ENCODE measurements at places on chromosomes 13 and 19. TPM values are rescaled to one million over a fixed set of nuclear protein-coding genes. Genes with fewer than 3 reads are reported as not detected.
A peak's percentile ranks its signal among the peaks of the same experiment; 100 is the strongest.

DNA sequence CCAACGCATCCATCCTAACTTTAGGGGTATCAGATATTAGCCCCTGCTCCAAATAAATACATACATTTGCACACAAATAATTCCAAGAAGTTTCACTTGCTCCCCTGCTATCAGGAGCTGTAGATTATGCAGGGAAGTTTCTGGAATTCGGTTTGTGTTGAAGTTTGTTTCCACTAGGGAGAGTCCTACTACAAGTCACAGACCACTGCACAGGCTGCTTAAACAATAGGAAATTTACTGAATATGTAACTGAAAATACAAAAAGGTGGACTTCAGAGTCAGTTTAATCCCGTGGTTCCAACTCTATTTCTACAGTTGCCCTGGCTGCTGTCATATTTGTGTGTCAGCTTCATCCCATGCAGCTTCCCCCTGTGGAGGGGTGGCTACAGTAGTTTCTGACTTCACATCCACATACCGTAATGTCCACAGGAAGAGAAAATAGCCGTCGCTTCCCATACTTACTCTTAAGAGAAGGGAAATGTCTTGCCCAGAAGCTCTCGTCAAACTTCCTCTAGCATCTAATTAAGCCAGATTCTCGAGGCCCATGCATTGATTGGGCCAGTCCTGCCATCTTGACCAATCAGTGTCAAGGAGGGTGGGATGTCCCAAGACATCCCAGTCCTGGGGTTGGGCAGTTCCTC lies 286.6 kb downstream of the COG6 start:
- no peak for DNase-seq
- peaks cover 13% of the 10 kb centered on the region for H3K4me1 ChIP-seq
- H3K36me3 ChIP-seq = no peaks in the 10 kb centered on the region
- H3K27me3 ChIP-seq = no peaks in the 10 kb centered on the region

GRCh38 chr19:31572102-31572975 lies 223.1 kb upstream of the TSHZ3 start:
- no peaks in the 10 kb centered on the region for H3K27me3 ChIP-seq
- H3K27ac ChIP-seq = no peak overlapping the region

- H3K4me1 ChIP-seq = peaks cover 13% of the 10 kb centered on the region
- peak; percentile 85 for DNase-seq
- peaks cover 1% of the 10 kb centered on the region for H3K36me3 ChIP-seq
Observed at GRCh38 chr13:36420437-36420891, 11.8 kb upstream of the CCNA1 start.

The MUC16 gene
- total RNA-seq = not detected

The ZNF534 gene
- not detected for total RNA-seq

GRCh38 chr13:47774671-47774994 lies 226.4 kb downstream of the SUCLA2 start:
- H3K4me3 ChIP-seq = no peak overlapping the region
- H3K36me3 ChIP-seq = no peaks in the 10 kb centered on the region
- DNase-seq = no peak
- peaks cover 4% of the 10 kb centered on the region for H3K27me3 ChIP-seq

DNA sequence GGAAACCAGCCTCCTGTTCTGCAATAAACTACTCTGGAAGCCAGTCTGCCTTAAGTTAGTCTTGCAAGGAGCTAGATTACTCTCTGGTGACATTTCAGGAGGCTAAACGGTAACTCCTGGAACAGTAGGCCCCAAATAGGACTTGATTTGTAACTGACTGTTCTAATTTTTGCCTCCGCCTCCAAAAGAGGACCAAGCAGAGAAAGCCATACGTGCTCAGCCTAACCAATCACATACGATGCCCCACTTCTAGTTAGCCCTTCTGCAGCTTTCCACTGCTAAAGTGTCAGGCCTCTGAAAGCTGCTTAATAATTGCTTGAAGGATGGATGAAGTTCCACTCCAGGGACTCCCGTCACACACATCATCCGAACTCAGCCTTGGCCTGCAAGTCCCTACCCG lies 744 bp downstream of the ZNF805 start:
- H3K4me1 ChIP-seq = peaks cover 22% of the 10 kb centered on the region
- H3K27me3 ChIP-seq = no peaks in the 10 kb centered on the region
- H3K36me3 ChIP-seq = peaks cover 36% of the 10 kb centered on the region

DNA sequence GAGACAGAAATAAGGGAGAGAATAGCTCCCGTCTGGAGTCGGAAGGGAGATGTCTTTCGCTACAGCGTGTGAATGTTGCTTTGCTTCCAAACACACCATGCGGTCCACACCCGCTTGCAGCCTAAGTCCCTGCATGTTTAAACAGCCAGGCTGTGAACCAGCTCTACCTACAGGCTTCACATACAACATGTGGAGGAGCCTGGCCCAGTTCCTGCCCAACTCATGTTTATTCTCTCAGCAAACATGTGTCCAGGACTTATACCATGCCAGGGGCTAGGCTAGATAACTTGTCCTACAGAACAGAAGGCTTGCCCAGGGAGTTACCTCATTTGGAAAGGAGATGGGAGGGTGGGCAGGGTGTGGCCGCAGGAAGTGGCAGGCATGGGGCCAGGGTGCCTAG lies 181.5 kb downstream of the FOXO1 start:
- no peak overlapping the region for H3K4me3 ChIP-seq
- no peak for DNase-seq
- peaks cover 85% of the 10 kb centered on the region for H3K4me1 ChIP-seq
- H3K27ac ChIP-seq = peak overlapping the region; percentile 65
- peaks cover 4% of the 10 kb centered on the region for H3K36me3 ChIP-seq

The MEIS3 gene
- total RNA-seq = not detected

- H3K4me3 ChIP-seq = no peak overlapping the region
- no peak overlapping the region for H3K27ac ChIP-seq
- H3K27me3 ChIP-seq = no peaks in the 10 kb centered on the region
Observed at GRCh38 chr13:91540158-91540736, 141.8 kb downstream of the GPC5 start.

The CALR gene
- total RNA-seq = 431 TPM

DNA sequence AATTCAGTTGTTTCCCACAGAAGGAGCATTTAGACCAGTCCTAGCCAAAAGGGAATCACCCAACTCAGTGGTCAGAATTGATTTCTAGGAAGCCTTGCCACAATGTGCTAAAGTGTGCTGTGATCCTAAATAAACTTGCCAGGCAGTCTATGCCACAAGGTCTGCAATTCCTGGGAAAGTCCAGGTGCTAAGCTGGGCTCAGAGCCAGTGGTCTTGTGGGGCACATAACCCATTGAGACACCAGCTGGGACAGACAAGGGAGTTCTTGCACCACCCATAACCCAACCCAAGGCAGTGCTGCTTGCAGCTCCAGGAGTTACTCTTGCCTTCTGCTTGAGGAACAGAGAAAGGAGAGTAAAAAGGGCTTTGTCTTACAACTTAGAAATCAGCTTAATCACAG lies 489.5 kb upstream of the SPRY2 start:
- no peaks in the 10 kb centered on the region for H3K4me1 ChIP-seq
- H3K4me3 ChIP-seq = no peak overlapping the region
- DNase-seq = no peak

DNA sequence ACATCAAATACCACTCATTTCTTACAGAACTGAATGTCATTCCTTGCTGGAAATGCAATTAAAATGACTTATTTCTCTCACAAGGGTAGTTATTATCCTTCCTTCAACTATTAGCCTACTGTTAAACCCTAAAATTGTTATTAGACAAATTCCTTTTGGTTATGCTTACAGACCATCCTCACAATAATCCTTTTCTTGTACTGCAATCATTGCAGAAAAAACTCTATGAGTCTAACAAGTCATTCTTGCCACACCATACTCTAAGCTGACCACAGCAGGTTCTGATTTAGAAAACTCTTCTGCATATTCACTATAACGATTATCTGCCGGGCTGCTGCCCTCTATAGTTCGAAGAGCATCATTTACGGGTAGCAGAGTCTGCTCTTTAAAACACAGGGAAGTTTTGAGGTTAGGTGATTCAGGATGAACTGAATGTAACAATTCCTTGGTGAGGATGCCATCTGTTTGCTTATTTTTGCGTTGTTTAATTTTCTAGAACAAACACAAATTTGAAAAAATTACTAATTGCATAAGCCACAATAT lies 38.2 kb downstream of the MTMR6 start:
- H3K27ac ChIP-seq = peak overlapping the region; percentile 30
- DNase-seq = no peak
- no peaks in the 10 kb centered on the region for H3K4me1 ChIP-seq
- H3K4me3 ChIP-seq = no peak overlapping the region
- H3K27me3 ChIP-seq = no peaks in the 10 kb centered on the region

The CGB3 gene
- total RNA-seq = not detected

DNA sequence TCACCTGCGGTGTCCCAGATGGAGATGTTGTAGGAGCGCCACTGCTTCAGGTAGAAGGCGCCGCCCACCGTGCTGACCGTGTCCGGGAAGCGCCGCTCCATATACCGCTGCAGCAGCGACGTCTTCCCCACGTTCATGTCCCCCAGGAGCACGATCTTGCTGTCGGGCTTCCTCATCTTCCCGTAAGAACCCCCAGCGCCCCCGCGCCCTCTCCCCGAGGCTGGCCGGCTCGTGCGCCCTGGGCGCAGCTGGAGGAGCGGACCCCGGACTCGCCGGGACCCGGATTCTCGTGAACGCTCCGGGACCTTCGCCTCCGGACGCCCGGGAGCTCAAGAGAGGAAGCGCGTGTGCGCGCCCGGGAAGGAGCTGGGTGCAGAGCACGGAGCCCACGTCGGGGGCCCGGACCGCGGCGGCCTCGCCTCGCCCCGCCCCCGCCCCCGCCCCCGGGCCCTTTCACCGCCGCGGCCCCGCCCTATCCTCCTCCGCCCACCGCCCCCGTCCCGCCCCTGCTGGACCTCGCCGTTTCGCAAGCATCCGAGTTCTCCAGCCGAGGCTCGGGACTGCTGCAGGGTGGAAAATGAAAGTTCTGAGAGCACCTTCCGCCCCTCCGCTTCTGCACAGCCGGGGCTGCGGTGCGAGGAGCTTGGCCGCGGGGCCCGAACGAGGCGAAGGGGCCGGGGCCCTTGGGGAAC lies at the start of gene RAB20:
Gene RAB20 (minus strand): TSS at position 379 of the 692 bp plus-strand sequence. CDS start 203 bp downstream, at position 176.
- peak; percentile 57 for DNase-seq
- peaks cover 15% of the 10 kb centered on the region for H3K4me1 ChIP-seq
- no peaks in the 10 kb centered on the region for H3K36me3 ChIP-seq
- H3K27ac ChIP-seq = peak within 1 kb of the TSS; percentile 48
- peaks cover 9% of the 10 kb centered on the region for H3K27me3 ChIP-seq
- peak within 1 kb of the TSS; percentile 91 for H3K4me3 ChIP-seq

DNA sequence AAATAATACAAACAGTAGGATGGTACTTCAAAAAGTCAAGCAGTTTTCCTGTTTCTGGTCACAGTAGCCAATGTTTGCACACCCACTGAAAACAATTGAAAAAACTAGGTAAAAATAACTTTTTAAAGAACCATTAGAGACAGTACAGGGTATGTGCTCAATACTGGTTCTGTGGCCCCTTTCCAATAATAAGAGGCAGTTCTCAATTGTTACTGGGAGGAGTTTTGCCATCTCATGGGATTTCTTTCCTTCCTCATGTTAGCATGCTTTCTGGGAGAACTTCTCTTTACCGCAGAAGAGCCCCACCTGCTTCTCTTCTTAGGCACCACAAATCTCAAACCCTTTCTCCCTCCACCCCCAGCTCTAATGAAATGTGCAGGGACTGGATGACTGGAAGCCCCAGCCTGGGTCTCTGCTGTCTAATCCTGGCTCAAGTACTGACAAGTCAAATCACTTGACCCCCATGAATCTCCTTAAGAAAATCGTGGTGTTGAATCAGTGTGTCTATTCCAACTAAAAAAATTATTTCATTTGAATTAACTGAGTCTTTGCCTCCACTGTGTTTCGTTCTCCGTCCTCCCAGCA lies 14.6 kb downstream of the METTL21C start:
- no peak overlapping the region for H3K4me3 ChIP-seq
- peaks cover 23% of the 10 kb centered on the region for H3K4me1 ChIP-seq
- H3K27ac ChIP-seq = peak overlapping the region; percentile 31
- no peaks in the 10 kb centered on the region for H3K27me3 ChIP-seq

The KLK1 gene
- 1.1 TPM for total RNA-seq

GRCh38 chr19:6038634-6039405 lies 60.9 kb upstream of the RANBP3 start:
- H3K36me3 ChIP-seq = peaks cover 1% of the 10 kb centered on the region
- peak; percentile 63 for DNase-seq
- peak overlapping the region; percentile 58 for H3K27ac ChIP-seq
- peaks cover 11% of the 10 kb centered on the region for H3K4me1 ChIP-seq
- no peaks in the 10 kb centered on the region for H3K27me3 ChIP-seq
- H3K4me3 ChIP-seq = no peak overlapping the region

DNA sequence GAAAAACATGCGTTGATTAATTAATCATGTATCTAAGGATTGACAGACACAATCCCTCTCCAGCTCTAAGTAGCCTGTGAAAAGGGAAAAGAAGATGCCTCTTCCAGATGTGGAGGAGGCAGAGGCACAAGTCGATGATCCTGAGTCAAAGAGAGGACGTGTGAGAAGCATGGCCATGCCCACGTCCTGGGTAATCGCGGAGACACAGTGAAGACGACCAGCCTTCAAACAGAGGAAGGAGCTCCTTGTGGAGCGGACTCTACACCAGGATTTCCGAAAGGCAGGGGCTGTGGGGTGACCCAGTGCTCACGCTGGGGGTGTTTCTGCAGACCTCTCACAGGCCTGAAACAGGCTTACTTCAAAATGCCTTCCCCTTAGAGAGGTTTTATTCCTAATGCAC lies 70.5 kb downstream of the COL4A1 start:
- no peaks in the 10 kb centered on the region for H3K4me1 ChIP-seq
- H3K27me3 ChIP-seq = peaks cover 32% of the 10 kb centered on the region
- H3K27ac ChIP-seq = no peak overlapping the region
- no peaks in the 10 kb centered on the region for H3K36me3 ChIP-seq
- DNase-seq = no peak

DNA sequence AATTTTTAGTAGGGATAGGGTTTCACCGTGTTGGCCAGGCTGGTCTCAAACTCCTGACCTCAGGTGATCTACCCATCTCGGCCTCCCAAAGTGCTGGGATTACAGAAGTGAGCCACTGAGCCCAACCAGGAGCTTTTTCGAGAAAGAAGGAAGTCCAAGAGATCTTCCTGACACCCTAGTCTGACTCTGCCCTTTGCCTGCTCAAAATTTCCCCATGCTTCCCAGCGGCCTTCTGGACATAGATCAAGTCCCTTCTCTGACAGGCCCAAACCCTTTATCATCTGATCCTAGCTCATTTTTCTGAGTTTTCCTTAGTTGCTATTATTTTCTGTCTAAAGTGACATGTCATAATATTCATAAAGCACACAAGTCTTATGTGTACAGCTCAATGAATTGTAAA lies 1.5 kb upstream of the BAX start:
- no peak for DNase-seq
- no peak overlapping the region for H3K4me3 ChIP-seq
- peaks cover 27% of the 10 kb centered on the region for H3K4me1 ChIP-seq
- H3K27ac ChIP-seq = no peak overlapping the region
